ENCODE measurements at places on chromosomes 3 and 15.

DNA sequence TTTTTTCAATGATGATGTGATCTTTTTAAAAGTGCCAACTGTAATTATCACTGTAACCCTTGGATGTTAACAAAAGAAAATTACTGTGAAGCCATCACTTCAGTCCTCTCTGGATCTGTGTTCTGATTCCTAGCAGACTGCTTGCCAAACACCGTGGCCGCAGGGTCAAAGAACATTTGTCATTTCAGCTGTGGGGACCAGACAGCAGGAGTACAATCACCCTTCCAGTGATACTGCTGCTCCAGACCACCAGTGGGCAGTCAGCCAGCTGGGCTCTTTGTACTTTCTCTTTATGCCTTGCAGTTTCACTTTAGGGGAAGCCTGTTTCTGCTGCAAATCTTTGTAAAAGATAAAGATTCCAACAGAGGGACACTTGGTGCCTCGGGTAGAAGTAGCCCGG is 770.0 kb downstream of the GRM7 start:
- ATAC-seq: no peak

DNA sequence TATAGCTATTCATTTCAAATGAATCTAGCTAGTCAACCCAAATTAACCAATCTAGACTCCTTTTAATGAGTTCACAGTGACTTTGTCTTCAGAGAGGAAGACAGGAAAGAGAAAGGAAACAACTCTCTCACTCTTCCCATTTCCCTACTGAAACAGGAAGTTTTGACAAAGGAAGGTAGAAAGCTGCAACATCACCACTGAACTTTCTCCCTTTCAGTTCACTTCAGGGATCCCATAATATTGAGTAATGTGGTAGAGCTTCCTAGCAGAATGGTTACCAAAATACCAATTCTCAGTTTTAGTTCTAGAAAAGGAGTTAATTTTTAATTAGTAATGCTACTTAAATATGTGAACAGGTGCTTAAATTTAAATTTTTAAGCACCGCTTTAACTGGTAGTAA is 7.5 kb downstream of the VPS13C start:
- ATAC-seq: no peak

DNA sequence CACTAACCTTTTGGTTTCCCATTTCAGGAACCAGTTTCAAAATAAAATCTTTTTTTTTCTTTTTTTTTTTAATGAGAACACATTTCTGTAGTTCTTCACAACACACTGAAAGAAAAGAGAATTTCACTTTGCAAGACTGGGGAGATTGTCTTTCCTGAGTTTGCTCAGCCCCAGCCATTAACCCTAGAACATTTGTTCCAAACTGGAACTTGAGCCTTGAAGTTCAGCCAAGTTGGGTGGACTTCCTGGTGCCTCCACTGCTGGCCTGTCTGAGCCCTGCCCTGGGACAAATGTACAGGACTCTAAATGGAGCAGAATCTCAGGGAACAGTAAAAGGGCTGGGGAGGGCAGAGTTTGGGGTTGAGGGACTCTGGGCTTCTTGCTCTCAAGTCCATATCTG is 196.4 kb upstream of the LPP start:
- no peak for ATAC-seq

DNA sequence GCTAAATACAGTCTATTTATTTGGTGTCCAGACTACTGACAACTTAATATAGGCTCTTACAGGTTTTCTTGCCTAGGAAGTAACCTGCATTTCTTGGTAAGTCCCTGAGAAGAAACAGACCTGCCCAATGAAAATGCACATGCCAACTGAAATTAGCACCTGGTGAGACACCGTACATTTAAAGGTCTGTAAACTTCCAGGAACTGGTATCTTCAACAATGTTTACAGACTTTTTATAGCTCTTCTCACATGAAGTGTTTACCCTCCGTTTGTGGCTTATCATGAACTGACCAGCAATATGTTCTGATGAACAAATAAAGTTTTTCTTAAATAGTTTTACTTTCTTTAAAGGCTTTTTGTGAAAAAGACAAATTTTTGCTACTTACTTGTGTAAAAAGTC is 93.3 kb downstream of the PCCB start:
- no peak for ATAC-seq

GRCh38 chr3:196166741-196167140 is 44.5 kb downstream of the ZDHHC19 start:
- no peak for ATAC-seq

GRCh38 chr3:179955809-179956208 is 80.9 kb downstream of the PEX5L start:
- ATAC-seq: no peak

GRCh38 chr3:172321035-172321434 is 127.2 kb downstream of the GHSR start:
- ATAC-seq: no peak

- no peak for ATAC-seq
These were observed 4.8 kb downstream of the PAQR9 start for GRCh38 chr3:142958707-142959106.

GRCh38 chr3:143237077-143237627 is 117.6 kb downstream of the CHST2 start:
- no peak for ATAC-seq

DNA sequence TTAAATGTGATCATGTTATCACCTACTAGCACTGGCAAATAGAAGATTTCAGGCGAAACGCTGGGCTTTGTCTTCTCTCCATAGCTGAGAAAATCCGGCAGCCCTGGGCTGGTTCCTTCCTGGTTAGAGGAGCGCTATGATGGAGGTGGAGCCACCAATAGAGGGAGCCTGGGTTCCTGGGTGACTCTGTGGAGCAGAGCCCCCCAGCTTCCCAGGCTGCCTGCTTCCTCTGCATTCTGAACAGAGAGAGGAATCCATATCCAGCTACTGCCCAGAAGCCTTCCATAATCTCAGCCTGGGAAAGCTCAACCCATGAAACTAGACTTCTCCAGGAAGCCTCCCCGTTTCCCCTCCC is 32.6 kb upstream of the IQSEC1 start:
- ATAC-seq: no peak

DNA sequence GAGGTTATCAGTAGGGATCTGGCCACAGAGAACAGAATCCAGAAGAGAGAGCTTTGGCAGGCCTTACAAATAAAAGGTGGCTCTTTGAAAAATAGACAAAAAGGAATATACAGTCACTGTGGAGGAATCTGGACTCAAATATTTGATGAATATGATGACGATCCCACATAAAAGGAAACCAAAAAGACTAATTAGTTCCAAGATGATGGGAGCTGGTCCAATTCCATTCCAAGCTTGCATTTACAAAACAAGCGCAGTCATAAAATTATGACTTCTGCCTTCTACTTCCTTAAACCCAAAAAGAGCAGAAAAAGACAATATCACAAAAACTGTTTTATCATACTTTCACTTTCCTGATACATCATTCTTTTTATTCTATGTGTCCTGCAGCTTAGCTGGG is 285.8 kb downstream of the DIPK2A start:
- no peak for ATAC-seq

DNA sequence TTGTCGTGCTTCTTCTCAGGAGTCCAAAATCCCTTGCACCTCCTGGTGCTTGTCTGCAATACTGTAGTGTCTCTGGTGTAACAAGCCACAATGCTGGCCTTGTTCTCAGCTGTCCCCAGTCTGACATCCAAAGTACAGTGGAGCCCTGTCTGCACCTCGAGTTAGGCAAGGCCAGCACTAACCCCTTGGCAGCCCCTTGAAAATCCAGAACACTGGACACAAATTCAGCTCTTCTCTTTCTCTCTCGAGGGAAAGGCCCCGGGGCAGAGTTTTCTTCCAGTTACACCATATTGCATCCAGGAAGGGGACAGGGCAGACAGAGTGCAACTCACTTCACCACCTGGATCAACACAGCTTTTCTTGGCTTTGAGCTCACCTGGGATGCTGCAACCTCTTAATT is 91.3 kb upstream of the ATP10A start:
- no peak for ATAC-seq

DNA sequence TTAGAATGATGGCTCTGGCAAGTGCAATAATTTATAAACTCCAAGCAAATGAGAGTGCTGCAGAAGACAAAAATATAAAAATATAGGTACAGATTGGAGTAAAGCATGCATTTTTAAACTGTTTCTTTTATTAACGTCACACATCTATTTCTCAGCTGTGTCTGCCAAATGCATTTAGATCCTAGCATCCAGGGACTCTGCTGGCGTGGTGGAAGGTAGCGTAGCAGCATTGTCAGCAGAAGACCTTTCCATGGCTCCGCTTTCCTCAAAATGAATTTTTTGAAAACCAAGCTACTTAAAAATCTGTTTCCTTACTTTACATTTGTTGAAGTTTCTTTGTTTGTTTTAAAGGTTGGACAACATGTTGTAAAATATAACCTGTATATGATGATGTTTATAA is 16.3 kb upstream of the ATP10A start:
- ATAC-seq: no peak

- ATAC-seq: no peak
These were observed 12.7 kb downstream of the ARHGEF3 start for GRCh38 chr3:56789076-56789475.

- no peak for ATAC-seq
These were observed 83.8 kb downstream of the SMAD3 start for GRCh38 chr15:67149068-67149772.

GRCh38 chr3:69651765-69652164 is 87.5 kb upstream of the MITF start:
- no peak for ATAC-seq

DNA sequence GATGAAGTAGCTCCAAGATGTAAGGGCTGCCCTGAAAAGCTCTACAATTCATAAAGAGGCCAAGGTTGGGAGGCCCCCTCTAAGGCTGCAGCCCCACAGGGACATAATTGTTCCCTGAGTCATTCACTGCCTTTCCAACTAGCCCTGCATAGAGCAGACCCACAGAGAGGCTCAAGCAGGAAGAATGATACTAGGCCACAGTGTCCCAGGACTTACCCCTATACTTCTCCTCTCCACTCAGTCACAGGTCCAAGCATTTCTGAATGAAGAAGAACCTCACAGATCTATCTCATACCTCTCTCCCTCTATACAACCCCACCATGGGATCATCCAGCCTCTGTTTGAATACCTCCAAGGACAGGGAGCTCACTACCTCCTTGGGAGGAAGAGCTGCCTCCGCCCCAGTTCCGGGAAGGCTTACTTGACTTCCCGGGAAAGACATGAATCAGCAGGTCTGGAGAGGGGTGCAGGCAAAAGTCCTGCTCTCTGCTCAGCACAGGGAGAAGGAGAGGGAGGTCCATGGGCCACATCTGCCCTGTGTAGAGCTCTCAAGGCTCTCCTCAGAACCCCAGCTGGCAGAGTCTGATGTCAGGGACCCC is 6.9 kb upstream of the SKIC8 start:
- no peak for ATAC-seq

GRCh38 chr15:66749841-66750575 is 48.0 kb downstream of the SMAD6 start:
- ATAC-seq: no peak

DNA sequence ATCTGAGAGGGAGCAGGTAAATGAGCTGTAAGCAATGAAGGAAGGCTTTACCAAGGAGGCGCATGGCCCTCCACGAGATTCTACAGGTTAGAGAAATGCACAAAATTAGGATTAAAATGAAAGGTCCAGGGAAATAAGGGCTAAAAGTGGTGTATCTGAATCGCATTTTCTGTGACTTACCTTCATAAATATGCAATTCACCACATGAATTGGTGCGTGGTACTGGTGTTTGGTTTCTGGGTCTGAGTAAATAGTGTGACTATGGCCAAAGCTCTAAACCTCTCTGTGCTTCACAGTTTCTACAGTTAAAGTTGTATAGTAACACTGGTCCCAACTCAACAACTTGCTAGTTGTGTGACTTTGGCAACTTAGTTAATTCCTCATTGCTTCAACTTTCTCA is 8.1 kb downstream of the ARPP21 start:
- ATAC-seq: no peak

DNA sequence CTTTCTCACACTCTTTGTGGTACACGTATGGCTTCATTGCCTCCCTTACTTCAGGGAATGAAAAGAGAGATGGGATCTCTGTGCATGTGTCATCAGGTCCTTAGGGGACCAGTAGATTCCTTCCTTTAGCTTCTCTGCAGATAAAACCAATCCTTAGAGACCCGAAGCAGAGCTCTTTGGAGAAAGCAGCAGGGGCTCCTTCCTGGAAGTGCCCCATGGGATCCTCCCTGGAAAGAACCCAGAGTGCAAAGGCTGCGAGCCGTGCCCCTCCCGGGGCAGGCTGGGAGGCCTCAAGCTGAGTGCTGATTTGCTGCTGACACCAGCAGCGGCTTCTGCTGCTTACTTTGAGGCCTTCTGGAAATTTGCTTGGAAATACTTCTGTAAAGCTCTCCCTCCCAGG is 328.6 kb upstream of the RGMA start:
- peak; percentile 34 for ATAC-seq

GRCh38 chr3:37861620-37862041 is at the start of gene CTDSPL:
CTDSPL (plus strand) TSS chr3:37861880; CDS start chr3:37862200, 320 bp downstream.
- ATAC-seq: peak; percentile 6

DNA sequence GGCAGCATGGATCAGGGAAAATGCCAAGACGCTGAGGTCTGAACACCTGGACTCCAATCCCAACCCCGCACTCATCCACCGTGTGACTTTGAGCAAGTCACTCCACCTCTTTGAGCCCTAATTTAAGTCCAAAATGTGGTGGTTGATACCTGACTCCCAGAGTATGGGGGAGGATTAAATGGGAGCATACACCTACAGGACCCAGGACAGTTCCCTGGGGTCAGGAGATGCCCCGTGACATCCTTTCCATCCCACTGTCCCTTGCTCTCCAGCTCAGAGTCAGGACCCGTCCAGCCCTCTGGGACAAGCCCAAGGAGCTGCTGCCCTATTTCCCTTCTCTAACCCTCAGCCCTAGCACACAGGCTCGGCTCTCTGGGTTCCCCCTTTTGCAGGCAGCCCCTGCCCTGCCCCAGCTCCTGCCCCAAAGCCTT is 276.4 kb downstream of the XXYLT1 start:
- no peak for ATAC-seq

DNA sequence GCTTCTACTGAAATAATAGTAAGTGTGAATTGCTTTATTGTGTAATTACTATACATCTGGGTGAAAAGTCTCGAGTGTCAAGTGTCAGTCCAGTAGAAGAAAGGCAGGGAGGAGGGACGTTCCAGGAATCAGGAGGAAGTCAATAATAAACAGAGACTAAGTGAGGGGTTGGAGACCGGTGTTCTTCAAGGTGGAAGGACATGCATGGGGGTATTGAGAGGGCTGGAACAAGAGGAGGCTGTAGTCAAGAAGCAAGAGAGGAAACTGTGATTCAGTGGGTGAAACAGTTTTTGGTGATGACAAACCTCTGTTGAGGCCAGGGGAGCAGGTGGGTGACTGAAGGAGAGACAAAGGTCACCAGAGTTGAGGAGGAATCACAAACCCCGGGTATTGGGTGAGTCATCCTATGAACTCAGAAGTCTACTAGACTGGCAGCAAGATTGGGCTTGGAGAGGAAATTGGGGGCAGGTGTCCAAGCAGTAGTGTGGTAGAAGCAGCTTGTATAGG is 11.6 kb upstream of the SCAMP5 start:
- no peak for ATAC-seq

- ATAC-seq: no peak
These were observed at the start of gene IL5RA for GRCh38 chr3:3110299-3110630. IL5RA (minus strand) TSS chr3:3110374; CDS start chr3:3104984, 5,390 bp downstream.

DNA sequence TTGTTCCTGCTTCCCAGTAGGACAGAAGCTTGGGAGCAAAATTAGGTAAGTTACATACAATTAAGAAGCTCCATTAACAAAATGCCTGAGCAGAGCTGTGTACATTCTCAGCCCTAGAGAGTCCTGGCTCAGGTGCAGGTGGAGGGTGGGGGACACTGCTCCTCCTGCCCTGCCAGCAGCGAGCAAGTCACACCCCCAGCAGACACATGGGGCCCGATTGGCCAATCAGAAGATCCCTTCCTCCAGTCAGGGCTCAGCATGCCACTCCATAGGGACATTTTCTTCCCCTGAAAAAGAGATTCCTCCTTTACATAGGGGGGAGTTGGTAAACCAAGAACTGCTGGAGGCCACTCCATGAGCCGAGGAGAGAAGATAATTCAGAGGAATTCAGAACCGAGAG is 62.1 kb downstream of the PLXNA1 start:
- no peak for ATAC-seq

All from gastroesophageal sphincter (tissue), 4 donors.